ENCODE measurements at places on chromosomes 3 and 15.

GRCh38 chr15:75697523-75697922, 15.1 kb downstream of the CSPG4 start:
- DNase-seq = no peak

DNA sequence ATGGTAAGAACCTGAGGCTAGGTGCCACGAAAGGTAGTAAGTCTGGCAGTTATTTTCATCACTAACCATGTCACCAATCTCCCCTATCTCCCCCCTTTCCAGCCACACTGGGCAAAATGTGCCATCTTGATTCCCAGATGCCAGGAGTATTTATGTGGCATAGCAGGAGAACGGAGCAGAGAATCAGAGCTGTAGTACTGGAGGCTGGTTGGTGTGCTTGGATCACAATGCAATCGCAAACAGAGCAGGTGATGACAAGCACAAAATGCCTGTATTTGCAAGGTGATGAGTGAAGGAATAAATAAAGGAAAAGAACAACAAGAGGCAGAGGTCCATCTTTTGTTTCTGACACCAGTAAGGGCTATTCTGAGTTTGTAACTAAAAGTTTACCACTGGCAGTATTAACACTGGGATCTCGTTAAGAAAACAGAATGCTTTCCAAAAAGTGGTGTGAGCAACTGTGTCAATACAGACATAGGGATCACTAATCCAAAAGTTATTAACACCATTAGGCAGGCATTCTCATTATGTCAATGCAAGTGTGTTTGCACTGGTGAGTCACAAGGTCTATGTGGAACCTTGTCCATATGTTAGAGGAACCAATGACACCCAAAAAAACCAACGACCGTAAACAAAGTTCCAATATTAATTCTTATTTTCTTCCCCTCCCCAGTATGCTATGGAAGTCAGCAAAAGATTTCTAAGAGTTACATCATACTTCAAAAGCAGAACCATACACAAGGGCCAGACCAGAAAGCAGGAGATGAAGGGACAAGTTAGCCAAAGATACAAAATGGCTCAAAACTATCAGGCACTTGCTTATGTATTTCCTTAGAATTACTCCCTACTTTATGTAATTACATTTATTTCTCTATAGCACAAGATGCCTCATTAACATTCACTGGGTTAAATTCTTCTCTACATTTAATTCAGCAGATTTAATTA, 556.6 kb downstream of the FOXP1 start:
- DNase-seq = no peak

- DNase-seq = no peak
These were observed 18.1 kb upstream of the SMCO1 start for GRCh38 chr3:196533260-196533681.

DNA sequence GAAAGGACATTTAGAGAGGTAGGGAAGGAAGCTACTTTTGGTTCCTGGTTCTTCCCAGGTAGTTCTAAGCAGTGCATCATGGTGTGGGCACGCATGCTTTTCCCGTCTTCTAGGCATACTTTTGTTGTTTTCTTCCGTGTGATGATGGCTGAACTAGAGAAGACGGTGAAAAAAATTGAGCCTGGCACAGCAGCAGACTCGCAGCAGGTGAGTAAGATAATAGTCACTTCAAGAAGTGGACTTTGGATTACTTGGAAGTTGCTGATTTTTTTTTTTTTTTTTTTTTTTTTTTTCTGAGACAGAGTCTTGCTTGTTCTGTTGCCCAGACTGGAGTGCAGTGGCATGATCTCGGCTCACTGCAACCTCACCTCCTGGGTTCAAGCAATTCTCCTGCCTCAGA, 17.9 kb downstream of the FANCD2OS start:
- no peak for DNase-seq

GRCh38 chr3:194816748-194817591, 131.3 kb downstream of the FAM43A start:
- no peak for DNase-seq

- no peak for DNase-seq
These were observed 118.7 kb downstream of the LRIG1 start for GRCh38 chr3:66382142-66382541.

DNA sequence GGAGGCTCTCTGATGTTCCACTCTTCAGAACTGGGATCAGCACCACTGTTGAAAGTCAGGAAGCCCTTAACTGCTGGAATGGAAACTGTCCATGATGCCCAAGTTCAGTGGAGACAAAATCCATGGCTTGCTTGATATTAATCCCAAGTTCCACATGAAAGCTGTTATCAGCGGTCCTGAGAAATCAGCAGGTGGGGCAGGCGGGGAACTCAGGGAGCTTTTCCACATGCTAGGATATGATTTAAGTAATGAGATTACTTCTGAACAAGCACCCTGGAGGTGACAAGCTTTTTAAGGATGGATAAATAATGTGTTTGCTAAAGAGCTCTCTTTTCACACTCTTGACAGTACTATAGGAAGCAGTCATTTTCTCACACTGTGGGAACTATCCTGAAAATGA, 82.9 kb downstream of the CYP19A1 start:
- DNase-seq = no peak

DNA sequence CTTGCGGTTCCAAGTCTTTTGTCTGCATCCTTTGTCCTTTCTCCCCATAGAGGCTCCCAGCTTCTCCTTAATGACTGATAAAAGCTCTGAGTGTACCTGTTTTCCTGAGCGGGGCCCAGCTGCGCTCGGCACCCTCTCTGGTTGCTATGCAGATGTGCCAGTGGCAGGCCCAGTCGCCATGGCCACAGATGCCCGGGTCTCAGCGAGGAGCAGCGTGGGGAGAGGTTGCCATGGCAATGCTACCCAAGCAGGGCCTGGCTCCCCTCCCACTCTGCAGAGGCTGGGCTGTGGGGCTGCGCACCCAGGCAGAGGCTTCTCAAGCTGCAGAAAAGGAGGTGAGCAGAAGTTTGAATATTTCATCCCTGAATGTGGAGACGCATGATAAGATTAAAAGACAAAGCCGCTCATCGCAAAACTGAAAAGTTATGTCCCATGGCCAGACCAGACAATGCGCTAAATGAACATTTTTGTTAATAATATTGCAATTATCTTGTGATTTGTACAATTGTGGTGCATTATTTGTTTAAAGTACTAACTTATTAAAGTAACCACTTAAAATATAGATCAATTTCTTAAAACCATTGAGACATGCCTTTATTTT, 66.1 kb downstream of the TPRA1 start:
- DNase-seq = no peak

GRCh38 chr3:192923731-192924130, 6.1 kb upstream of the MB21D2 start:
- DNase-seq = no peak

DNA sequence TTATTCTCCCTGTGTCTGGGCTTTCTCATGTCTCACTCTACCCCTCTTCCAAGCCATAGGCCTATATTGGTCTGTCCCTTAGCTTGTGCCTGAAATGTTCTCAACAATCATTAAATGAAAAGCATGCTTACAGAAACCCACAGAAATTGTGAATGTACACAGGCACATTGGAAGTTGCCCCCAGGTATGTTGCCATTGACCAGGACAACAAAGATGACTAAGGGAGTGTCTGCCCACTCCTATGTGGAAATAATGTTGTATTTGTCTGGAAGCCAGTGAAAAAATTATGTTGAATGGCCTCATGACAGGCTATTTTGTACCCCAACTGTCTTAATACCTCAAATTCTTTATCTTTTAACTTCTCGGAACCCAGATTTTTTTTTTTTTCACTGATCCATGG, 102.0 kb downstream of the TPRG1 start:
- no peak for DNase-seq

Measured in T-helper 2 cell (primary cell).